ENCODE measurements at places on chromosomes 3 and 15. TPM values are rescaled to one million over a fixed set of nuclear protein-coding genes. Genes with fewer than 3 reads are reported as not detected.

DNA sequence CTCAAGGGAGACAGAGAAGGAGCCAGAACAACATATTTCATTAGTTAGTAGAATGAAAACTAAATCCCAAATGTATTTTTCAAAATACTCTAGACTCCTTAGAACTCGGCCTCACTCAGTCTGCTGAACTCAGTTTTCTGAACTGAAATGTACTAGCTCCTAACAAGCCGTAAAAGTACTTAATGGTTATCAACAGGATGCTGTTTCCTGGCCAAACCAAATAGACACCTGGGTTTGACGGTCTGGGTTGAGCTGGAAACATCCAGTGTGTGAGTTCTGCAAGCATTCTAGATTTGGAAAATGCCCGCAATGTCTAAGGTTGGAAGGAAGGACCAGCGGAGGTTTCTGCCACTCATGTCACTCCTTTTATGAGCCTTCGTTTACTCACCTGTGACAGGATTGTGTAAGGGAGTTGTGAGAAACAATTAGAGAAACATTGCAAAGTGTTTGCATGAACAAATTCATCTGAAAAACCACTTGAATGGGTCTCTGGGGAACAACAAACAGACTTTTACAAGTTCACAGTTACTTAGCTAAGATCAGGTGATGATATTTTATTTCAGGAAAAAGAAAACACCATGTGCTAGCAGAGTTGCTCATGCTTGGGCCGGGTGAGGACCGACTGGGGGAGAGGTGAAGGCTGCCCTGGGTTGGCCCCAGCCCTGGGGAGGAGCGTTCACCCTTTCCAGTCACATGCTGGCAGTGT lies 151.0 kb downstream of the ALDH1A2 start:
- DNase-seq = no peak

GRCh38 chr3:126156468-126156867 lies 23.9 kb downstream of the ALDH1L1 start:
- DNase-seq = peak; percentile 12

DNA sequence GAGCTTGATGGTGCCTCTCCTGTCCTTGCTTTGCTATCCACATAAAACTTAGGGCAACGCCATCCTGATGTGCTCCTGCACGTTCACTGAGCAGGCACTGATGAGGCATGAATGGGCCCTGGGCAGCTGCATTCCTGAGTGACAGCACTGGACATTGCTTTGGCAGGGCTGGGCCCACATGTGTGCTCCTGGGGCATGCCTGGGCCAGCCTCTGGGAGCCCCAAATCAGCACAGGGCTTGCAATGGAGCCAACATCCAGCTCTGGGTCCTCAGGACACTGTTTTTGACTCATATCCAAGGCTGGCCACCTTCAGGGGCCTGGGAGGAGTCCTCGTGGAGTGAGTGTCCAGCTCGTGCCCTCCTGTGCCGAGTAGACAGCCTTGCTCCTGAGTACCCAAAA lies 5.9 kb upstream of the TKT start:
- no peak for DNase-seq

DNA sequence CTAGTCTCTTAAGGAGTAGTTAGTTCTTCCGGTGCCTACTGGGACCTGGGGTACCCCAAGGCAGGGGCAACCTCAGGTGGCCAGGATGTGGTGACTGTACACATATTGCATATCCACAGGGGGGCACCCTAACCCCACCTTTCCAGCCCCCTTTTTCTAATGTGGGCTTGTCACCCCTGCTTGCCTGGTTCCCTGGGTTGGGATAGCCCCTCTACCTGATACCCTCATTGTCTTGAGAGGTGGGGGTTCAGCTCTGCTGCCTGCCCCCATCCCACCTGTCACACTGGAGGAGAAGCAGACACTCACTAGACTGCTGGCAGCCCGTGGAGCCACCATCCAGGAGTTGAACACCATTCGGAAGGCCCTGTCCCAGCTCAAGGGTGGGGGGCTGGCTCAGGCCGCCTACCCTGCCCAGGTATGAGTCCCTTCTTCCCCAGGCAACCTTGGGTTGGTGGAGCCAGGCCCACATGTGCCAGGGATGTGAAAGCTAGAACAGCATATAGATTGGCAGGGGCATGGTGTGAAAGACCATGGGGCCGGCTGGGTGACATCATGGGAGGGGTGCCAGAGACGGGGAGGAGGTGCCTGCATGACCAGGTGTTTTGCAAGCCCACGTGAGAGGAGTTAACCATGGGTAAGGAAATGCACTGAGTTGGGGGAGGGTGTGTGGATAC lies 4.0 kb downstream of the GLYCTK start:
- DNase-seq = no peak

DNA sequence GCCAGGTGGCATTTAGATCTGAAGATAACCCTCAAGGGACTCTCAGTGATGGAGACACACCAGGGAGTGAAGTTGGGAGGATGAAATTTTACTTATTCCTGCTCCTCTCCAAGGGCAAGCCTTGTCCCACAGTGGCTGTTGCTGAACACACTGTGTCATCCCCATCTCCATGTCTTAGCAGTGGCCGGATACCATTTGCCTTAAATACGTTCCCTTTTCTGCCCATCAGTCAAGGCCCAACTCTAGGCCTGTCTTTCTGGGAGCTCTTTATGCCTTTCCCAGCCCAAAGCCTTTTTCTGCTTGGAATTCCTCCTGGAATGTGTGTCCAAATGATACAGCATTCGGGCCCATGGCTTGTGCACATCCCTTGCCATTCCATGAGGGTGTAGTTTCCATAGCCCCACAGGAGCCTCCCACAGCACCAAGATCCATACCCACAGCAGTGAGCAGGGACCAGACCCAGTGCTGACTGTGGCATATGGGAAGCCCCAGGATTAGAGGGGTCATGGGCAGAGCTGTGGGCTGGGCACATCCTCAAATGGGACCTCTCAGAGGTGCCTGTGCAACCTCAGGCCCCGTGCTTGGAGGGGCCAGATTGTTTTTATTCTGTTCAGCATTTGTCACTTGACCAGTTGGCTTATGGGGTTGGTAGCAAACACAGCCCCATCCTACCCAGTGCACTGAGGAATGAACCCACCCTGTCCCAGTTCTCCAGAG lies 63.7 kb upstream of the PRR23C start:
- DNase-seq = no peak

DNA sequence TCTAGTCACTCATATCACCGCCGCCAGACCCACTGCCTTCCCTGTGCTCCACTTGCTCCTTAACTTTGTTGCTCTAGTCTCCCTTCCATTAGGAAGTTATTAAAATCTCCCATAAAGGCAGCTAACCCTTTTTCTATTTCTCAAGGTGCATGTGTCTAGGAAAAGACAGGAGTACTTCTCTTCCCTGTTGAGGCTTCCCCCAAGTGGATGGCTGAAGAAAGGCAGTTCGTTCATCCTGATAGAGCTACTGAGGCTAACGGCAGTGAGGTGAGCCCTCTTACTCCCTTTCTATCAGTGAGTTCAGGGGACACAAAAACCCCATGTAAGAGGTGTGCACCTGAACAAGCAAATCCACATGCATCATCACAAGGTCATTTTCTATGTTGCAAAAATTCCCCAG lies 397.8 kb downstream of the IGSF11 start:
- DNase-seq = no peak

PTPRG gene
- 5.6 TPM for total RNA-seq

Measured in A172 (cell line).